ENCODE measurements at places on chromosomes 2 and 18.

DNA sequence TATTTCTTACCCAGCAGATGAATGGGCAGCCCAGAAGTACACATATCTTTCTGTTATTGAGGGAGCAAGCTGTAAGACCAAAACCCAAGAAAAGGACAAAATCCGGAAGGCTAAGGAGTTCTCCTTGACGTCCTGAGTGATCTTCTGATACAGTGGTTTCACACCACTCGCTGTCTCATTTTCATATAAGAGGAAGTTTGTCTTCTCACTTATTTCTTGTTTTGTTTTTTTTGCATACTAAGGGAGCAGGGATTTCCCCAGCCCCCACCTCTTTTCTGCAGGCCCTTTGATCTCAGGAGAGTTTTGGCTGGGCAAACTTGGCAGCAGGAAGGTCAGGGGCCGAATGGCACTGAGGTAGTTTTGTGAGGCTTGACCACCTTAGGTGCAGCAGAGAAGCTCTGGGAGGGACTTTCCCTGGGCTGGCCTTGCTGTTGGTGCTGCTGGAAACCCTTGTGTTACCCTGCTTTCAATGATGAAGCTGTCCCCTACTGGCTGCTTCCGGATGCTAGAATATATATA lies 13.3 kb downstream of the CHRNA1 start:
- DNase-seq: no peak

- no peak for DNase-seq
These were observed 53.6 kb downstream of the SRD5A2 start for GRCh38 chr2:31526946-31527732.

GRCh38 chr2:42827647-42828486 lies 35.5 kb upstream of the HAAO start:
- peak; percentile 77 for DNase-seq

DNA sequence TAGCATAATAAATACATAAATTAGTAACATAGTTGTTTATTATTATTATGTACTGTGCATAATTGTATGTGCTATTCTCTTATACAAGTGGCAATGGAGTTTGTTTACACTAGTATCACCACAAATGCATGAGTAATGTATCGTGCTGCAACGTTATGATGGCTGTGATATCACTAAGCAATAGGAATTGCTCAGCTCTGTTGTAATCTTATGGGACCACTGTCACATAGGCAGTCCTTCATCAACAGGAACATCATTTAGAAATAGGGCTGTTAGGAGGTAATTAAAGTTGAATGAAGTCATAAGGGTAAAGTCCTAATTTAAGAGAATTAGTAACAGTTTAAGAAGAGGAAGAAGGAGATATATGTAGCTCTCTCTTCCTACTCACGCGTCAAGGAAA lies 33.8 kb downstream of the TEX51 start:
- no peak for DNase-seq

- DNase-seq: no peak
These were observed 128.3 kb downstream of the SATB2 start for GRCh38 chr2:199329466-199329865.

DNA sequence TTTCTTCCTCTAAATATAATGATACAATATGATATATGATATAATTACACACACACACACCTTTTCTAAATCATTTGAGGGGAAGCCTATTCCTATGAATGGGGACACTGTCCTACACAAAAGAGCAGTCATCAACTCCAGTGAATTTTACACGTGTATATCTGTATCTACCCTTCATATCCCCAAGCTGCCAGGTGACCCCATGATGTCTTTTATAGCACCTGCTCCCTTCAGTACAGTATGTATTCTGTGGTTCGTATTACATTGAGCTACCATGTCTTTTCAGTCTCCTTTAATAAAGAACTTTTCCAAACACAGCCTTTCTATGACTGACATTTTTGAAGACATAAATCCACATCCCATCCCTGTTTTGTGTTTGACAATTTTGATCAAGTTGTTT lies 19.0 kb downstream of the TBC1D8 start:
- no peak for DNase-seq
